ENCODE measurements at places on chromosomes 11 and 22. TPM values are rescaled to one million over a fixed set of nuclear protein-coding genes. Genes with fewer than 3 reads are reported as not detected.

Gene PSMD13
- 103 TPM for total RNA-seq

Gene TMEM151A
- total RNA-seq, result 4.7 TPM

Gene PDGFD
- 0.45 TPM for total RNA-seq

DNA sequence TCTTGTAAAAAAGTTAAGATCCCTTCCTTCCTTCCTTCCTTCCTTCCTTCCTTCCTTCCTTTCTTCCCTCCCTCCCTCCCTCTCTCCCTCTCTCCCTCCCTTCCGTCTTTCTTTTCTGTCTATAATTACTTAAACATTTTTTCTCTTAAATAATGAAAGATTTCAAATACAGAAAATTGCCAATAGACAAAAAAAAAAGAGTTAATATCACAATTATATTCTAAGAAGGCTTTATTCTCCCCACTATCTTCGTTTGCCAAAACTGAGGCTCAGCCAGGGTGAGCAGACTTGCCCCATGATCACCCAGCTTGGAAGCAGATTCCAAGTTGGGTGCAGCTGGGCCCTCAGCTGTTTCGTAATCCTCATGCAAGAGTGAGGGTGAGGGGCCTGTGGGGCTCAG, 327 bp upstream of the CACNA1I start:
- H3K36me3 ChIP-seq, result no peaks in the 10 kb centered on the region
- no peaks in the 10 kb centered on the region for H3K27me3 ChIP-seq
- H3K27ac ChIP-seq, result no peak overlapping the region
- peaks cover 12% of the 10 kb centered on the region for H3K4me1 ChIP-seq

GRCh38 chr11:128346804-128347203, 240.6 kb downstream of the ETS1 start:
- H3K4me1 ChIP-seq, result peaks cover 17% of the 10 kb centered on the region
- H3K27ac ChIP-seq, result no peak overlapping the region
- H3K36me3 ChIP-seq, result no peaks in the 10 kb centered on the region
- H3K27me3 ChIP-seq, result peaks cover 1% of the 10 kb centered on the region
- DNase-seq, result no peak

DNA sequence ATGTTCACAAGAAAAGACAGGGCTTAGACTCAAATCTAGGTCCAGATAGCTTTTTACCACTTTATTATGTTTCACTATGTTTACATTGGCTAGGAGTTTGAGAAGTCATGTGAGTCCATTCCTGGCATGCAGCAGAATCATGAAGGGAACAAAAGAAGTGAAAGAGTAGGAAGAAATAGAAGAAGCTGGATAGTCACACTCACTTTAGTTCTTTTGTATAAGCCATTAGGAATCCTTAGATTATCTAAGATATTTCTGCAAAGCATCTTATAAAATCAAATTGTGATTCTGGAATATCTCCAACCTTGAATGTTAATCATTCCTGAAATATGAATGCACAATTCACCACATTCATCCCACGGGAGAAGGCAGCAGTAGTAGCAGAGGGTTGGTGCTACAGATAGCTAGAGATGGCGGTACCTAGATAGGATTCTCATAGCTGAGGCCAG, 31.9 kb downstream of the MAML2 start:
- H3K27ac ChIP-seq, result peak overlapping the region; percentile 75
- peaks cover 89% of the 10 kb centered on the region for H3K4me1 ChIP-seq
- no peaks in the 10 kb centered on the region for H3K36me3 ChIP-seq
- H3K4me3 ChIP-seq, result no peak overlapping the region
- H3K27me3 ChIP-seq, result no peaks in the 10 kb centered on the region

Data from chondrocyte (in vitro differentiated cells).